ENCODE measurements at places on chromosomes 2 and 18. TPM values are rescaled to one million over a fixed set of nuclear protein-coding genes. Genes with fewer than 3 reads are reported as not detected.

The DNER gene
- 0.26 TPM for total RNA-seq

The PUM2 gene
- total RNA-seq, result 54.2 TPM

The TMEM150A gene
- total RNA-seq, result 11.8 TPM

The C2orf78 gene
- total RNA-seq, result not detected

The PER2 gene
- 2.1 TPM for total RNA-seq

The RND3 gene
- total RNA-seq, result 559 TPM

The IL1B gene
- 0.26 TPM for total RNA-seq

The ZBTB14 gene
- total RNA-seq, result 9.2 TPM

The TMEFF2 gene
- 0.33 TPM for total RNA-seq

The SKOR2 gene
- not detected for total RNA-seq

Measured in fibroblast of lung (primary cell).